Tracheal epithelial cell (primary cell): ENCODE measurements at places on chromosomes 13 and 19. TPM values are rescaled to one million over a fixed set of nuclear protein-coding genes. Genes with fewer than 3 reads are reported as not detected.

Gene LGALS4
- total RNA-seq, result 0.21 TPM in 1 of 2 replicates, not detected in the other

Gene MAP4K1
- not detected in 2 replicates for total RNA-seq

Gene RNF225
- 0.48 and 3.0 TPM in 2 replicates for total RNA-seq

Gene KLK3
- under 0.01 and 0.43 TPM in 2 replicates for total RNA-seq
